ENCODE measurements at places on chromosomes 7 and 10.

DNA sequence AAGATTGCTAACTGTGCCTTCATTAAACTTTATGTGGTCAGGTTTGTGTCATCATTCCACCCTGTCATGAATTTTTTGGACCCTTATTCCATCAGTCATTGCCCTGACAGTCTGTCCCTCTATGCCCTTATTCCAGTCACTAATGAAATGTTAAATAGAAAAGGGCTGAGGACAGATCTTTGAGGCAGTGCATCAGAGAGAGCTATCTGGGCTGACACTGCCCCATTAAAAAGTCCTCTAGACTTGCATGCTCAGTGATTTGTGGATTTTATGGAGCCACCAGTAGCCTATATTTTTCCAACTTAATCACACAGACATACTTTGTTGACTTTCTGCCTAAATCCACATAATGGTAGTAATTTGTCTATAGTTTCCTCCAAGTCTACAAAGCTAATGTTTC, 264.7 kb upstream of the YAE1 start:
- DNase-seq, result no peak

DNA sequence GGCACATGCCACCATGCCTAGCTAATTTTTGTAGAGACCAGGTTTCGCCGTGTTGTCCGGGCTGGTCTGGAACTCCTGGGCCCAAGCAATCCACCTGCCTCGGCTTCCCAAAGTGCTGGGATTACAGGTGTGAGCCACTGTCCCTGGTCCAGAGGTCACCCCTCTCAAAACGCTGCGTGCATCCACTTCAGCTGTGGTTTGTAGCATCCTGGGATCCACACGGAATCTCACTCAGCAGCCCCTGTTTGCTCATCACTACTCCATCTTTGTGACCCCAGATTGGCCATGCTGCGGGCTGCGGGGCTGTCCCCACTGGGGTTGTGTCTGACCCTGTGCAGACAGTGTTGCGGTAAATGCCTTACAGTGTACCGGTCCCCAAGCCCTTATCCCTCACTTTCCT, 3.5 kb downstream of the INPP5A start:
- no peak for DNase-seq

- DNase-seq, result no peak
Measured at GRCh38 chr7:107994421-107995030, 8.4 kb downstream of the LAMB1 start.

- no peak for DNase-seq
Measured at GRCh38 chr7:89145801-89146200, 350.3 kb upstream of the TEX47 start.

- no peak for DNase-seq
Measured at GRCh38 chr7:98240961-98241673, 10.9 kb downstream of the TECPR1 start.

DNA sequence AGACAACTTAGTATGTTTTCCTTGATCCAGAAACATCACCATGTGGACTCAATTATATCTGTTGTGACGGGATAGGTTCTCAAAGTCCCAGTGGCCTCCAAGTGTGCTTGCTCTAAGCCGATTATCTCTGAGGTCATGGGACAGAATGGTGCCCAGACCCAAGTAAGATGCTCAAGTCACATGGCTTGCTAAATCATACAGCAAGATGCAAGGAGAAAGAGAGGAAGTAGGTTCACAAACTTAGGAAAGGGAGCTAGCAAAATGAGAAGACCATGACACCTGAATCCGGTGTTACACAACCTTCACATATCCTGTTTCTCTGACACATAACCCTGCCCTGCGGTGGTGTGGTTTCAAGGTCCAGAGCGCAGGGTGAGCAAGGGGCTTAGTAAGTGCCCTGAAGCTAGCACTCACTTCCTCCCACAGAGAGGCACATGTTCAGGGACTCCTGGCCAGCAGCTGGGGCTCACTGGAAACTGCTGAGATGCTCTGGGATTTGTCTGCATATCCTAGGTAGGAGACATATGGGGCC, 590.9 kb upstream of the ANKRD30A start:
- DNase-seq, result no peak

Measured in T-cell (primary cell).